ENCODE measurements at places on chromosomes 16 and 17.

DNA sequence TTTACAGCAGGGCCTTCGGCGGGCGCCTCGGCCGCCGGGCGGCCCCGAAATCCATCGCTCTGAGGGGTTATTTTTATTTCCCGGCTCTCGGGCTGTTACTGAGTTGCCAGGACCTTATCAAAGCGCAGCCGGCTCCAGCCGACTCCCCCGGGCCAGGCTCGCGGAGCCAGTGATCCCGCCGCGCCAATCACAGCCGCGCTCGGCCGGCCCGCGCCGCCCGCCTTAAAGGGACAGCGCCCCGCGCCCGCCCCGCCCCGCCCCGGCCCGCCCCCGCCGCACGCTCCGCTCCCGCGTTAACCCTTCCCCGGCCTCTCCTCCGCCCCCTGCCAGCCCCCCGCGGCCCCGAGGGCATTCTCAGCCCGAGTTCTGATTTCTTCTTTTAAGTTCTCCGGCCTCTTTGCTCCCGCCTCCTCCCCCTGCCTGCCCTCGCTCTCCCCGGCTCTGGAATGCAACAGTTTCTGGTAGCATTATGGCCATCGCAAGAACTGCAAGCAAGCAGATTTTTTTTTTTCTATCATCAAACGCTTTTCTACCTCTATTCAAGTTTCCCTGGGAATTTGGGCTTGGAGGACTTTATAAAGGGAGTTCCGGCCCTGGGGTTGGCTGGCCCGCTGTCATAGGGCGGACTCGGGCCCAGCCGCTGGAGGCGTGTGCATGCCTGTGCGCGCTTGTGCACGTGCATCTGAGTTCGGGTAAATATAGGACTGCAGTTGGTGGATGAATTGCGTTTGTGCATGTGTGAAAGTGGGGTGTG is at the start of gene AXIN2:
Gene AXIN2, minus strand, starts transcription at position 197 of the 754 bp plus-strand sequence. CDS start 3,028 bp downstream, outside the sequence.
- peak; percentile 82 for DNase-seq

- DNase-seq = no peak
Measured at GRCh38 chr17:35489944-35490343, 41.4 kb upstream of the SLFN13 start.

DNA sequence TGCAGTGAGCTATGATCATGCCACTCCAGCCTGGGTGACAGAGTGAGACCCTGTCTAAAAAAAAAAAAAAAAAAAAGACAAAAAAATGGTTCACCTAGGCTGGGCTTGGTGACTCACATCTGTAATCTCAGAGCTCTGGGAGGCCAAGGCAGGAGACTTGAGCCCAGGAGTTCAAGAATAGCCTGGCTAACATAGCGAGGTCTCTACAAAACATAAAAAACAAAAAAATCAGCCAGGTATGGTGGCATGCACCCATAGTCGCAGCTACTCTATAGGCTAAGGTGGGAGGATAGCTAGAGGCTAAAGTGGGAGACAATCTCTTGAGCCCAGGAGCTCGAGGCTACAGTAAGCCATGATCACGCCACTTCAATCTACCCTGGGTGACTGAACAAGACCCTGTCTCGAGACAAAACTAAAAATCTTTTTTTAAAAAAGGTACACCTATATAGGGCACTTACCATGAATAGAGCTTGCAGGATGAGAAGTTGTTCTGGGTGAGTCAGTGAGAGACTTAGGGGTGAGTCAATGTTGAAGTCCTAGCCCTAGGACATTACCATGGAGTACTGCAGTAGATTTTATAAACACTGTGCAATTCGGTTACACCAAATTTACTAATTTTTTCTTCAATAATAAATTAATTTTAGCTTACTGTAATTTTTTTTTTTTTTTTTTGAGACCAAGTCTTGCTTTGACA is 19.0 kb downstream of the USP32 start:
- no peak for DNase-seq

- no peak for DNase-seq
Measured at GRCh38 chr16:2511128-2511800, 2.5 kb upstream of the ATP6V0C start.

- DNase-seq = no peak
Measured at GRCh38 chr16:3186946-3187690, 886 bp upstream of the OR1F1 start.

GRCh38 chr17:38511150-38512108 is 83.2 kb downstream of the ARHGAP23 start:
- DNase-seq = no peak

GRCh38 chr16:62035115-62036092 is 834 bp downstream of the CDH8 start:
- DNase-seq = no peak

DNA sequence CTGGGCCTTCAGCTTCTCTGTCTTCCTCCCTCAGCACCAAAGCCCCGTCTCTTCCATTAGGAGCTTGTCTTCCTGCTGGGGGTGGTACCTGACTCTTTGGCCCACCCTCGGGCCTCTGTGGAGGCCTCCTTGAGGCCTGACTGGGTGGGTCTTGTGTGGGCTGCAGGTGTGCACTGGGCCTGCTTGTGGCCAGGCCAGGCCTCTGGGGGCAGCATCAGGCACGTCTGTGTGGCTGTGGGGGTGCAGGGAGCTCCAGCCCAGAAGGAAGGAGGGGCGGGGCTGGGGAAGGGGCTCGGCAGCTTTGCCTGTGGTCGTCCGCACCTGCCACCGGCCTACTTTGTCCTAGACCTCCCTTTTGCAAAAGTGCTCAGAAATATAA is 7.0 kb downstream of the PIGQ start:
- DNase-seq = no peak

DNA sequence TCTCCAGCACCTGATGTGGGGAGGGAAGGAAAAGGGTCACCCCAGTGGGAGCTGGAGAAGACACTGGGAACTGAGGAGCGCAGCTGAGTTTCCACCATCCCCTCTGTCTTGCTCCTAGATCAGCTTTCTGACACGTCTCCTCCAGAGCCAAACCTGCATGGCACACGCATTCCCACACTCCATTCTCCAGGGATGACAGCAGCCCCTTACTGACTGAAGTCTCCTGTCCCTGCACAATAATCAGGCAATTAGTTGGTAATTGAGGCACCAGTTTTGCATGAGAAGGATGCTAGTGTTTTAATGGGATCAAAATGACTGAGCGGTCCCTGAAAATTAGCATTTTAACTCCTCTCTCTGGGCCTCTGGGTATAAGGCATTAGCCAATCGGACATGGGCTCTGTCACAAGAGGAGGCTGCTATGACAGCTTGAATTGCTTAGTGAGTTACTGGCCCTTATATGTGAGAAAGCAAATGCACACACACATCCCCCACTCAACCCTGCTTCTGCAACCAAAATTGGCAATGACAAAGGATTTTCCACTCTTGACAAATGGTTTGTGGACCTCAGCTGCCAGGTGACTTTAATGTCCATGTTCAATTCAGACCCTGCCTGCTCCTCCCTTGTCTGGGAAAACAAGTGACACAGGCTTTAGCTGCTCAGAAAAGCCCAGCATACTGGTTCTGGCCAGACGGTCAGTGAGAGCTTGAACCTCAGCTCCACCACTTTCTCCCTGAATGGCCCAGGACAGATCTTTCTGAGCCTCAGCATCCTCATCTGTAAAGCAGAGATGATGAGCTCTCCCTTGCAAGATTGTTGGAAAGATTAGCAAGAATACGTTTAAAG is 57.2 kb upstream of the SREBF1 start:
- DNase-seq = no peak

DNA sequence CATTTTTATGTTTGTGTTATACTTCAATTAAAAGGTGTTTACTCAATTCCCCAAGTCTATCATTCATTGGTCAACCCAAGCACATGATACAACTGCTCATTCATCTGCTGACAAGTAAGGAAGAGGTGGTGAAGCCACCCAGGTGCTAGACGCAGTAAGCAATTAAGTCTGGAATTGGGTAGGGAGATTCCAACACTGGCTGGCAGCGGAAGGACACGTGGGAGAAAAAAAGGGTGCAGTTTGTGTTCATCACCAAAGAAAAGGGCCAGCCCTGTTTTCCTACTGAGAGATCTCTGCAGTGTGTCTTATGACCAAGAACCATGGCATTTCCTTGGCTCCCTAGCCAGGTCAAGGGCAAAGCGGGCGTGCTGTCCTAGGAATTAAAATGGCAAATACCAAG is 11.8 kb upstream of the ZNF23 start:
- no peak for DNase-seq

DNA sequence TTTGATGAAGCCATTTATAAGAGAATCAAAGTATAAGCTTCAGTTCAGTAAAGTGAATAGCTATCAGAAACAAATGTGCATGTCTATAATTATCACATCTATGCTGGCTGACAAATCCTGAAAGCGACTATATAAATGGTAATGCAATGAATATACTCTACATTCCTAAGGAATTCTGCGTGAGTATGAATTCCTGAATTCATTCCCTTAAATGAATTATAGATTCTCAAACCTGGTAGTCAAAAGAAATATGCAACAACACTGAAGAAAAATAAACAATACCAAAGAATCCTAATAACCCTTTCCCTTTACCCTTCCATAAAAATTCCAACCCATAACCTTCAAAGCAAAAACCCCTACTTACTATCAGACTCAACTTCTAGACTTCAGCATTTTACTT is 416.6 kb upstream of the PMFBP1 start:
- no peak for DNase-seq

- DNase-seq = no peak
Measured at GRCh38 chr17:17525956-17526355, 29.8 kb upstream of the RASD1 start.

- peak; percentile 23 for DNase-seq
Measured at GRCh38 chr17:17568772-17569195, 22.7 kb downstream of the PEMT start.

DNA sequence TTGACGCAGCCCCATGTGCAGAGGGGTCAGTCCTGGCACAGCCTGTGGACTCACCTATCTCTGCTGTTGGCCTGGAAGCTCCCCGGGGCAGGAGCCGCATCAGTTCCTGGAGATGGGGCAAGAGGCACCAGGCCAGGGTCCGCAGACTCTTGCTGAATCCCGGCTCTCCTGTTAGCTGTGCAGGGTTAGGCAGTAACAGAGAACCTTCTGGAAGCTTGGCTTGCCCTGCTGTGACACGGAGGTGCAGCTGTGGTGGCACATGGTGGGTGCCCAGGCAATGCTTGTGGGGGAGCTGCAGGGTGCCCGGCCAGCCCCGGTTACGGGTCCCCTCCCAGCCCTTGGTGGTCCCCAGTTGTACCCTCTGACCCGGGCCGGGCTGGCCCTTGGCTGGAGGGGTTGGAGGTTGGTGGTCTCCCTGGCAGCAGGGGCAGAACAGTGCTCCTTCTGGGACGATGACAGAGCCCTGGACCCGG is 26.0 kb upstream of the ZNF469 start:
- no peak for DNase-seq

GRCh38 chr17:57006040-57006439 is 28.1 kb downstream of the SCPEP1 start:
- no peak for DNase-seq

GRCh38 chr16:27232061-27232900 is 29.0 kb downstream of the KDM8 start:
- no peak for DNase-seq

DNA sequence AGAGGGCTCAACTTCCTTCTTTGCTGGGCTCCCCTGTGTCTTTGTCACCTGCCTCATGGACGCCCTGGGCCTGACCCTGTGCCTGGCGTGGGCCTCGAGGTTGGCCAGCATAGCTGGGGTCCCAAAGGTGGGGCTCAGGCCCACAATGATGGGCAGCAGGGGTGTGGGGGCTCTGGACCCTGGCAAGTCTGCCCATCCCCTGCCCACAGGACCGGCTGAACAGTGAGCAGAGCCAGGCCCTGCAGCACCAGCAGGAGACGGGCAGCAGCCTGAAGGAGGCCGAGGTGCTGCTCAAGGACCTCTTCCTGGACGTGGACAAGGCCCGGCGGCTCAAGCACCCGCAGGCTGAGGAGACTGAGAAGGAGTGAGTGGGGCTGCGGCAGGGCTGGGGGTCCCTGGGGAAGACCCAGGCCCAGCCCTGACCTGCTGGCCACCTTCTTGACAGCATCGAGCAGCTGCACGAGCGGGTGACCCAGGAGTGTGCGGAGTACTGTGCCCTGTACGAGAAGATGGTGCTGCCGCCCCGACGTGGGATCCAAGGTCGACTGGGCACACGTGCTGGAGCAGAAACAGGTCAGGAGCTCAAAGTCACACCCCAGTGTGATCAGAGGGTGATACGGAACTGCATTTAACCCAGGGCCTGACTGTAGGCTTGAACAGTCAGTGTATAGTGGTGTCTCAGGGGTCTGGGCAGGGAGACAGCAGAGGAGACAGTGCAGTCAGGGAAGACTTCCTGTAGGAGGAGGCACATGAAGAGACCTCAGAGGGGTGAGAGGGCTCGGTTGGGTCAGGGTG is 3.8 kb downstream of the EVPLL start:
- DNase-seq = no peak

- no peak for DNase-seq
Measured at GRCh38 chr17:67067571-67068482, 23.5 kb downstream of the CACNG1 start.

GRCh38 chr17:74938194-74938950 is 2.7 kb downstream of the OTOP3 start:
- no peak for DNase-seq

GRCh38 chr17:39270923-39271322 is 45.2 kb upstream of the STAC2 start:
- DNase-seq = no peak

DNA sequence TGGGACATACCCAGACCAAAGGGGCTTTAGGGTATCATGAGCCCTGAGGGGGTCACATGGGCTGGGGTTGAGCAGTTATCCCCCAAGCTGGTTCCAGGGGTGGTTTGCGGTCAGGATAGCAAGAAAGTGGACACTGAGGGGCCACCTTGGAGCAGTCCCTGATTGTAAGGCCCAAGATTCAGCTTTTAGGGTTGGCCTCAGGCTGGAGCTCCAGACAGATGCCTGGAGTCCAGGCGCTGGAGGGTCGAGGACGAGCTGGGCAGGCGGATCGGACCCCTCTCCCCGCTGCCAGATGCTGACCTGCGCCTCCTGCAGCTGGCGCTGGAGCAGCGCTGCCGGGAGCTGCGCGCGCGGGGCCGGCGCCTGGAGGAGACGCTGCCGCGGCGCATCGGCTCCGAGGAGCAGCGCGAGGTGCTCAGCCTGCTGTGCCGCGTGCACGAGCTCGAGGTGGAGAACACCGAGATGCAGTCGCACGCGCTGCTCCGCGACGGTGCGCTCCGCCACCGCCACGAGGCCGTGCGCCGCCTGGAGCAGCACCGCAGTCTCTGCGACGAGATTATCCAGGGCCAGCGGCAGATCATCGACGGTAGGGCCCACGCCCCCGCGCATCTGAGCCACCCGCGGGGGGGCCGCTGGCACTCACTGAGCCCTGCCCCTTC is 10.0 kb downstream of the BTBD17 start:
- no peak for DNase-seq

- peak; percentile 38 for DNase-seq
Measured at GRCh38 chr17:65228734-65229620, 91.8 kb downstream of the RGS9 start.

- DNase-seq = no peak
Measured at GRCh38 chr16:30346286-30346685, 8.8 kb downstream of the CD2BP2 start.

GRCh38 chr17:7748076-7748775 is 30.7 kb downstream of the DNAH2 start:
- DNase-seq = no peak

- no peak for DNase-seq
Measured at GRCh38 chr16:85645021-85645589, 32.0 kb downstream of the GSE1 start.

Data from naive thymus-derived CD8-positive, alpha-beta T cell (primary cell).